ENCODE measurements at places on chromosomes 2 and 18. TPM values are rescaled to one million over a fixed set of nuclear protein-coding genes. Genes with fewer than 3 reads are reported as not detected.

DNA sequence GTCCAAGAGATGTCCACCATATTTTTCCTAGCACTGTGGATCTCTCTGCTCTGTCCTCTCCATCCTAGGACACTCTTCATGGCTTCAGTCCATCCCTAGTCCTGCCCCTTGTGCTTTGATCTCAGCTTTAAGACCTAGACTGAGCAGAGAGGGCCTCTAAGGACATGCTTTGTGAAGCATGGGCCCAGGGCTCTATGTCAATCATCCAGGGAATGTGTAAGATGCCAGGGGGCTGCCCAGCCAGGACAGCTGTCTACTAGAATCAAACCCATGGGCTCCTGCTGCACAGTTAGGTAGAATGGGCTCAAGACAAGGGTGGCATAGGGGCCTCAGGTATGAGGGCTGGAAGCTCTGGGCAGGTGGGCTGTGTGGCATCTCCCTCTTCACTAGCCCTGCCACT is 24.9 kb downstream of the TET3 start:
- peaks cover 9% of the 10 kb centered on the region for H3K4me1 ChIP-seq
- H3K27ac ChIP-seq, result no peak overlapping the region
- no peak overlapping the region for H3K4me3 ChIP-seq
- H3K27me3 ChIP-seq, result no peaks in the 10 kb centered on the region
- DNase-seq, result peak; percentile 37

GRCh38 chr2:219629976-219630695 is 2.7 kb downstream of the SLC4A3 start:
- H3K27ac ChIP-seq, result no peak overlapping the region
- H3K36me3 ChIP-seq, result no peaks in the 10 kb centered on the region
- H3K27me3 ChIP-seq, result no peaks in the 10 kb centered on the region
- H3K4me1 ChIP-seq, result peaks cover 12% of the 10 kb centered on the region
- no peak overlapping the region for H3K4me3 ChIP-seq

- H3K27ac ChIP-seq, result no peak overlapping the region
- H3K4me1 ChIP-seq, result peaks cover 7% of the 10 kb centered on the region
- no peaks in the 10 kb centered on the region for H3K27me3 ChIP-seq
- H3K4me3 ChIP-seq, result no peak overlapping the region
These were observed 372.8 kb upstream of the MYT1L start for GRCh38 chr2:2703762-2704427.

DNA sequence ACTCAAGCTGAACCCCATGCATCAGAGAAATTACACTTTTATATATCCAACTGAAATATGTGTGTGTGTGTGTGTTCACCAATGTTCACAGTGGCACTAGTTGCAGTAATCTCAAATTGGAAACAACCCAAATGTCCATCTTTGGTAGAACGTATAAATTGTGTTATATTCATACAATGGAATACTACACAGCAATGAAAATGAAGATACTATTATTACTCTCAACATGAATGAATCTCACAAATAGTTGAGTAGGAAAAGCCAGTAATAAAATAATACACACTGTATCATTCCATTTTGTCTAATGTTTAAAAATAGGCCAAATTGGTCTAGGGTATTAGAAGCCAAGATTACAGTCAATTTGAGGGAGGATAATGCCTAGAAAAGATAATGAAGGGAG is 48.0 kb upstream of the NFE2L2 start:
- no peaks in the 10 kb centered on the region for H3K36me3 ChIP-seq
- no peak overlapping the region for H3K27ac ChIP-seq
- H3K27me3 ChIP-seq, result no peaks in the 10 kb centered on the region
- H3K4me3 ChIP-seq, result no peak overlapping the region
- no peak for DNase-seq
- peaks cover 5% of the 10 kb centered on the region for H3K4me1 ChIP-seq

DNA sequence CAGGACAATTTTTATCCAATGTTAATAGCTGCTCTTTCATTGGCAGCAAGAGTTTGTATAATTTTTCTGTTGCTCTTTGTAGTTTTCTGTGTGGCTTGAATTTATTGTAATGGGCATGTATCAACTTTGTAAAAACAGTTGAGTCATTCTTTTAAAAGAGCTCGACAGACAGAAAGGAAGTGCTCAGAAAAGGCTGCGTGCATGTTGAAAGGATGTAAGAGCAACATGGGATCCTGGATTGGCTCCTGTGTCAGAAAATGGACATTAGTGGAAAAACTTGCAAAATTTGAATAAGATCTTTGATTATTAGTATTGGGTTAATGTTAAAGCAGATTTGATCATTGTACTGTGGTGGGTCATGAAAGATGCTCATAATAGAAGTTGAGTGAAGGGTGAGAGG is 93.3 kb upstream of the CDC42EP3 start:
- H3K36me3 ChIP-seq, result no peaks in the 10 kb centered on the region
- H3K27me3 ChIP-seq, result no peaks in the 10 kb centered on the region
- DNase-seq, result no peak
- H3K27ac ChIP-seq, result peak overlapping the region; percentile 61

DNA sequence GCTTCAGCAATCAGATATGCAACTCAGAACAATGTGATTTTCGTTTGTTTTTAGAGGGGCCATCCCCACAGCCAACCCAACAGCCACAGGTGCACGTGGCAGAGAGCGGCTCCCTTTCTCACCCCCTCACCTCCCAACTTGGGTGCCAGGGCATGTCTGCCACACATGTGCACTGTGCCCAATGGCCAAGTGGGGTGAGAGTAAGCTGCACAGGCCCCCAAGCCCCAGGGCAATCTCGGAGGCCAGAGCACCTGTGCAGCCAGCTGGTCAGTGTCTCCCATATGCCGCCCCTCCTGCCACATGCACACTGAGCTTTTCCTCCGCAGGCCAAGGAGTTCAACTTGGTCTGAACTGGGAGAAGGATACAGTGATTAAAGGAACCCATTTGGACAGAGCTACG is 1130.2 kb downstream of the DSC3 start:
- H3K27me3 ChIP-seq, result no peaks in the 10 kb centered on the region
- no peaks in the 10 kb centered on the region for H3K36me3 ChIP-seq
- no peak overlapping the region for H3K4me3 ChIP-seq
- H3K27ac ChIP-seq, result no peak overlapping the region
- DNase-seq, result no peak

- no peaks in the 10 kb centered on the region for H3K36me3 ChIP-seq
- peak overlapping the region; percentile 45 for H3K4me3 ChIP-seq
- H3K27ac ChIP-seq, result peak overlapping the region; percentile 83
- no peak for DNase-seq
These were observed 112.8 kb downstream of the SPTBN1 start for GRCh38 chr2:54568876-54569321.

- H3K27me3 ChIP-seq, result no peaks in the 10 kb centered on the region
- H3K36me3 ChIP-seq, result no peaks in the 10 kb centered on the region
- DNase-seq, result no peak
These were observed 668.9 kb upstream of the CHAC2 start for GRCh38 chr2:53098696-53099078.

DNA sequence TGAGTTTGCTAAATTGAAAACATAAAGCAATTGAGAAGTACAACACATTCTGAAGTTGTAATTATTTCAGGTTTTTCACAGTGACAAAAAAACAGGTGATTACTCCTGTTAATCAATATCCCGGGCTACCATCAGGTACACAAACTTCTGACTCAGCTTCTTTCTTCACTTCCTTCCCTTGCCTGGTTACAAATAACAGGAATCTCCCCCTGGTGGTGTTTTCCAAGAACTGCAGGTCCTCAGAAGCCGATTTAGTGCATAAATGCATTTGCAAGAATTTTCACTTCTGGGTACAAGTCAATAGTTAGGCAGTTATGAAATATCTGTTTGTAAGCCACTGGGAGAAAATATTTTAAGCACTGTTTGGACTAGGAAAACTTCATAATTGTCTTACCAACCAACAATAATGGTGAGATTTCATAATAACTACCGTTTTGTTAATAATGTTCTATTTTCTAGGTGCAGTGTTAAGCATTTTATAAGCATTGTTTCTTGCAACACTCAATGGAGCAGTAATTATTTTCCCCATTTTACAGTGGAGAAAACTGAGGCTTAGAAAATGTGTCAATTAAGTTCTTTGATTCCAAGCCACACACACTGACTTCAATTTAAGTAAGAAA is 12.4 kb upstream of the GMCL1 start:
- DNase-seq, result no peak
- peak overlapping the region; percentile 24 for H3K27ac ChIP-seq
- H3K4me3 ChIP-seq, result no peak overlapping the region
- H3K27me3 ChIP-seq, result no peaks in the 10 kb centered on the region

DNA sequence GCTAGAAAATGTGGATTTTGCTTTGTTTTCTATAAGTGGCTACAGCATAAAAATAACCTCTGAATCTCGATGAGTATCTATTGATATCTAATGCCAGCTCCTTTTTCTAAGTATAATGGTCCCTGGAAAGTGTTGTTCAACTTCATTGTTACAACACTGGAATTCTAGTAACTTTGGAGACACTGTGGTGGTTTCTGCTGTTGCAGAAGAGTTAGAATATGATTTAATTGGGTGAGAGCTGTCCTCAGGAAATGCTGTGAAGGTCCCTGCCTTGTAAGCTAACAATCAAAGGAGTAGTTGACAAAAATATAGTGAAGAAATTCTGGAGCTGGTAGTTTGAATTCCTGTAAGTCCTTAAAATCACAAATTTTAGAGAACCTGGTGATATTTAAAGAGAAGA is 62.1 kb downstream of the C18orf63 start:
- no peaks in the 10 kb centered on the region for H3K36me3 ChIP-seq
- no peaks in the 10 kb centered on the region for H3K27me3 ChIP-seq
- H3K27ac ChIP-seq, result peak overlapping the region; percentile 3

- no peak for DNase-seq
- H3K27ac ChIP-seq, result no peak overlapping the region
- peaks cover 8% of the 10 kb centered on the region for H3K27me3 ChIP-seq
- no peak overlapping the region for H3K4me3 ChIP-seq
- no peaks in the 10 kb centered on the region for H3K36me3 ChIP-seq
These were observed 364.9 kb downstream of the SS18 start for GRCh38 chr18:25725501-25725900.

- no peak overlapping the region for H3K27ac ChIP-seq
- H3K36me3 ChIP-seq, result peaks cover 2% of the 10 kb centered on the region
- H3K27me3 ChIP-seq, result no peaks in the 10 kb centered on the region
- no peak for DNase-seq
- H3K4me1 ChIP-seq, result no peaks in the 10 kb centered on the region
These were observed 67.3 kb downstream of the GORASP2 start for GRCh38 chr2:170996316-170996715.

Gene CNDP1
- total RNA-seq, result not detected

Gene DIPK1C
- total RNA-seq, result 0.34 TPM

Gene TUBA4B
- total RNA-seq, result not detected

Gene SETBP1
- total RNA-seq, result 41.0 TPM

Gene IL18RAP
- total RNA-seq, result 34.9 TPM

Gene KIF3C
- 5.8 TPM for total RNA-seq

Gene PSMA8
- 0.77 TPM for total RNA-seq

Gene WBP1
- 58.5 TPM for total RNA-seq

Gene DCC
- 0.28 TPM for total RNA-seq

Gene CCDC148
- total RNA-seq, result 0.41 TPM
